Epithelial cell of alveolus of lung (primary cell): ENCODE measurements at places on chromosomes 11 and 22. TPM values are rescaled to one million over a fixed set of nuclear protein-coding genes. Genes with fewer than 3 reads are reported as not detected.

PYGM gene
- total RNA-seq = 0.52 and 2.8 TPM in 2 replicates

ANKK1 gene
- not detected in 2 replicates for total RNA-seq

GGT5 gene
- total RNA-seq = 17.7 and 32.3 TPM in 2 replicates

HTR3B gene
- total RNA-seq = not detected in 2 replicates

SLC5A12 gene
- total RNA-seq = not detected in 2 replicates
